ENCODE measurements at places on chromosomes 2 and 18. TPM values are rescaled to one million over a fixed set of nuclear protein-coding genes. Genes with fewer than 3 reads are reported as not detected.

GRCh38 chr2:19255481-19255880, 102.9 kb downstream of the OSR1 start:
- no peaks in the 10 kb centered on the region for H3K4me1 ChIP-seq
- H3K36me3 ChIP-seq, result peaks cover 2% of the 10 kb centered on the region
- no peak for DNase-seq
- H3K27me3 ChIP-seq, result no peaks in the 10 kb centered on the region

Gene IL1RL2
- total RNA-seq, result 0.91 TPM

DNA sequence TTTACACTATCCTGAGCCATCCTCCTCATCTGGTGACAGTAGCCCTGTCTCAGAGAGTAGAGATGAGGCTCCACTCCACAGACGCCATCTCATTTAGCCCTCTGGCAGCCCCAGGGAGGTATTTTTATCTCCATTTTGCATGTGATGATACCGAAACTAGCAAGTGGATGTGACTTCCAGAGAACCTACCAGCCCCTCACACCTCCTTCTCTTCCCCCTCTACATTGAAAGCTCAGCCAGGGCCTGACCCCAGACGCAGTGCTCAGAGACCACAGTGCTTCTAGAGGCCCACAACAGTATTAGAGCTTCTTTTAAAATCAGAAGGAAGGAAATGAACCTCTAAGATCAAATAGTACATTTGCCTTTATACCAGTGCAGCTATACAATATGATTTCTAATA, 8.3 kb downstream of the GYPC start:
- peak overlapping the region; percentile 100 for H3K27ac ChIP-seq
- H3K4me3 ChIP-seq, result peak overlapping the region; percentile 35
- no peaks in the 10 kb centered on the region for H3K27me3 ChIP-seq
- DNase-seq, result peak; percentile 40
- peaks cover 60% of the 10 kb centered on the region for H3K36me3 ChIP-seq

DNA sequence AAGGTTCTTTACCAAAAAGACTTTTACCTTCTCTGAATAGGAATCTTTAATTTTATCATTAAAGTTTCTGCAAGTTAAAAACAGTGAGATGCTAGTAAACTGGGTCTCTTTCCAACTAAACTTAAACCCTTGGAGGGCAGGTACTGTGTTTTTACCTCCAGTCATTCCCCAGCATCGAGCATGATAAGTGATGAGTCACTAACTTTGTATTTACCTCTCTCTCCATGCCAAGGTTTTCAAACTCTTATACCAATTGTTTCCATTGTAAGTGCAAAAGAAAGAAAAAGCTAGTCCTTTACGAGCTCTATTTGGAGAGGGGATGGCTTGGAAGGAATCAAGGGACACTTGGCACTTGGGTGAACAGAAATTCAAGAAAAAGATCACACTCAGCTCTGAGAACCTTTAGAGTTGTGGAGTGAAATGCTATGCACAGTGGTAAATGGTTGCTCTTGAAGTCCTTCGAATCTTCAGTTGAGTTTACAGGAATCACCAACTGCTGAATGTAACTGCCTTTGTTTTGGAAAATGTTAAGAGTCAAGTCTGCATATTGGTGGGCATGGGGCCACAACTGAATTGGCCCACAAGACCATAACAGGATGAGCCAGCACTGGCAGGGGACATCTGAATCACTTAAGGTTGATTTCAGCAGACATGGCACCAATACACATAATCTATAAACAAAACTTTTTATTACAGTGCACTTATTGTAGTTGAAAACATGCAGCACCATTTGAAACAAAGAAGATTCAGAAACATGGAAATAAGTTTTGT, 8.3 kb upstream of the RBM43 start:
- H3K4me3 ChIP-seq, result no peak overlapping the region
- no peak overlapping the region for H3K27ac ChIP-seq
- DNase-seq, result no peak
- H3K4me1 ChIP-seq, result peaks cover 3% of the 10 kb centered on the region

Gene SUPT7L
- 29.7 TPM for total RNA-seq

DNA sequence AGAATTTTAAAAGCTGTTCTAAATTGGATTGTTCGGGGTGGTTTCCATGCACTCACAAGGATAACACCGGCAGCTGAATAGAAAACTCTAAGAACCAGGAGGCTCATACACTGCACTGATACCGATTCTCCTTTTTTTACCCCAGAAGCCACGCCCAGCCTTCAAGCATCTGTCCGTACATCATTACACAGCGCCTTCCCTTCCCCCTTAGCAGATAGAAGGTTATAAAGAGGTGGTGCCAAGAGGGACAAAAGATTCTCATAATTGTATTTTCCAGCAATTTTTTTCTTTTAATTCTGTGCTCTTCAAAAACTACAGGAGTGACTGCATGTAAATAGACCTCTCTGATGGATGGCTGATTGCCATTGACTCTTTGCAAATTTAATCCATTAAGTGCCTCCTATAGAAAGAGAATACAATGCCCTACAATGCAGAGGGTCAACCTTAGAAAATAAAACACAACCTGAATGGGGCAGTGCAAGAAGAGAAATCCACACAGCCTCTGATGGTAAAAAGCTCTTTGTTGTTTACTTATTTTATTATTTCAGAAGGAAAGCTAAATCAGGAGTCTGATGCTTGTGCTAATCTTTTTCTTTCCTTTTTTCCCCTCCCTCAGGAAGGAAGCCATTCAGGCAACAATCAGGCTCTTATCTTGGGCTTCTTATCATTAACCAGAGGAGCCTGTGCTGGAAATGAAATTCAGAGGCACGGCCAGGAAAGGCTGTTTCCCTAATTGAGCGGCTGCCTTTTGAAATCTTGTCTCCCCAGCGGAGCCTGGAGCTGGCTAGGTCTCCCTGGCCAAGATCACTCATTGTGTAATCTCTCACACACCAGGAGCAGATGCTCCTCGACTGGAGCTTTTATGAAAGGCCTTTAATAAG, 198.9 kb upstream of the NABP1 start:
- no peaks in the 10 kb centered on the region for H3K36me3 ChIP-seq
- H3K27me3 ChIP-seq, result peaks cover 10% of the 10 kb centered on the region
- no peaks in the 10 kb centered on the region for H3K4me1 ChIP-seq
- H3K27ac ChIP-seq, result no peak overlapping the region
- DNase-seq, result no peak

GRCh38 chr2:182698671-182699070, 17.4 kb upstream of the DNAJC10 start:
- H3K27ac ChIP-seq, result no peak overlapping the region
- no peak for DNase-seq
- no peak overlapping the region for H3K4me3 ChIP-seq
- H3K36me3 ChIP-seq, result no peaks in the 10 kb centered on the region
- peaks cover 2% of the 10 kb centered on the region for H3K27me3 ChIP-seq

- peaks cover 47% of the 10 kb centered on the region for H3K4me1 ChIP-seq
- peak overlapping the region; percentile 68 for H3K27ac ChIP-seq
- DNase-seq, result peak; percentile 57
- H3K36me3 ChIP-seq, result no peaks in the 10 kb centered on the region
These were observed 47.3 kb downstream of the MEX3C start for GRCh38 chr18:51150113-51150700.

Gene MDH1
- 275 TPM for total RNA-seq

Gene TEKT4
- total RNA-seq, result not detected

Gene WDR54
- 67.2 TPM for total RNA-seq

Gene INO80D
- 15.0 TPM for total RNA-seq

- H3K27ac ChIP-seq, result no peak overlapping the region
- H3K36me3 ChIP-seq, result peaks cover 2% of the 10 kb centered on the region
- no peak overlapping the region for H3K4me3 ChIP-seq
- H3K27me3 ChIP-seq, result no peaks in the 10 kb centered on the region
- H3K4me1 ChIP-seq, result no peaks in the 10 kb centered on the region
- no peak for DNase-seq
These were observed 277.7 kb upstream of the PXDN start for GRCh38 chr2:2021995-2022394.

DNA sequence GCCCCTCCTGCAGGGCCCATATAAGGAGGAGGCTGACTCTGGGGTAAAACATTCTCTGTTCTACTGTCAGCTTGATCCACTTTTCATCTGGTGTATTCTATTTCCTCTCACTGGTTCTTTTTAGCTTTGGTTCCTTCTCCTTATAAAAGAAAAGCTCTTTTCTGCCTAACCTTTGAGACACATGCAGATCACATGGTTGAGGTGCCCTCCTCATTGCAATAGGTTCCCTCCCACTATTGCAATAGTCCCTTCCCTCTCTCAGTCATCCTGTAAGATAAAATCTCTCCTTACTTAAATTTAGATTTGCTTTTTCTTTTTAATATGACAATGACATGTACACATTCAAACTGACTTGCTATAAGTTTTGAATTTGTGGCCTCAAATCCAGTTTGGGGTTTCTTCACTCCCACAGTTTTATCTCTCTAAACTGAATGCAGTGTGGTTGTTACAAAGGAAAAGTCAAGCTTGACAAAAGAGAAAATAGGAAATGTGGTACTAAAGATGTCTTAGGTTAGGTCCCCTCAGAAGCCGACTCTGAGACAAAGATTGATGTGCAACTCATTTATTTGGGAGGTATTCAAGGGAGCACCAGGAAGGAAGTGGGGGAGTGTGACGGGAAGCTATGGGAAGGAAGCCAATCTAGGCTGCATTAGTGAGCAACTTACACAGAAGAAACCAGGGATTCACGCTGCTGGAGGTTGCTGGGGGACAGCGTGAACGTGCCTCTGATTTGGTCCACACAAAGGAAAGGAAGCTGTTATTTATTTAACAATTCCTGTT, 127.6 kb upstream of the LINC00305 start:
- no peaks in the 10 kb centered on the region for H3K4me1 ChIP-seq
- H3K27me3 ChIP-seq, result no peaks in the 10 kb centered on the region
- no peak overlapping the region for H3K4me3 ChIP-seq
- H3K36me3 ChIP-seq, result no peaks in the 10 kb centered on the region
- no peak overlapping the region for H3K27ac ChIP-seq
- DNase-seq, result no peak

Gene ABCB11
- not detected for total RNA-seq

Gene REG3G
- total RNA-seq, result not detected

Gene EVX2
- total RNA-seq, result not detected

DNA sequence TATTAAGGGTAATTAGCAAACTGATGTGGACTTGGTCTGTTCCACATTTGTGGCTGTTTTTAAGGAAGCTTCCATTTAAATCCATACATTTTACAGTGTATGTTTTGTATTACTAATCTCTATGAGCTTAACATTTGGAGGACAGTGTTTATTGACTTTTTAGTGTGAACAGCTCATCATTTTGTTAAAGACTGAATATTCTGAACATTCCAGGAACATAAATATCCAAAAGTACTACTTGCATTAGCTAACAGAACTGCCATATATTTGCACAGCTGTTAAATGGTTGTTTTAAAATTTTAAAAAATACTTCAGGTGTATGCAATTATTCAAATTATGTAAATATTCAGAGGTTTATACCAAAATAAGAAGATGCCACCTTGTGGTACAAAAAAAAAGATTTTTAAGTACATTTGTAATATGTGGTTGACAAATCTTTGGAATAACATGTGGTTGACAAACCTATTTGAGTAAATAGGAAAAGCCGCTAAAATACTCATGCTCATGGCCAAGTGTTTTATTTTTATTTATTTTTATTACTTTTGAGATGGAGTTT, 439.7 kb upstream of the FANCL start:
- H3K4me3 ChIP-seq, result no peak overlapping the region
- no peak overlapping the region for H3K27ac ChIP-seq
- H3K36me3 ChIP-seq, result no peaks in the 10 kb centered on the region
- no peak for DNase-seq

Gene SEC11C
- 45.0 TPM for total RNA-seq

DNA sequence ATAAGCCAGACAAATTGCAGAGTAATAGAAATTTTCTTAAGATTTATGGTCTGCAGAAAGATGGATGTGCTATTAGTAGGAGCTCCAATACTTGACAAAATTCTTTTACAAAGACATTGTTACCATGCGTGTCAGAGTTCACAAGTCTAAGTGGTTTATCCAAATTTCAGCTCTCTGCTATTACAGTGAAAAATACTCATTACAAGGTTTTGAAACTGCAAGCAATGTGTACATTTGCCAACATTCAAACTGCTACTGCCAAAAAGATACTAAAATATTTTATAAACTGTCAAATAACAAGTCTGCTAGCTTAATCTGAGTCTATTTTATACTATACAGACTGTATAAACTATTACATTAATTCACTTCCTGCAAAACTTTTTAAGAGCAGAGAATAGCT, 1341.5 kb upstream of the ACVR2A start:
- no peak overlapping the region for H3K27ac ChIP-seq
- H3K4me3 ChIP-seq, result no peak overlapping the region
- no peak for DNase-seq
- no peaks in the 10 kb centered on the region for H3K27me3 ChIP-seq

GRCh38 chr2:2831633-2832032, 500.6 kb upstream of the MYT1L start:
- no peaks in the 10 kb centered on the region for H3K36me3 ChIP-seq
- no peaks in the 10 kb centered on the region for H3K27me3 ChIP-seq
- H3K27ac ChIP-seq, result no peak overlapping the region

- H3K36me3 ChIP-seq, result no peaks in the 10 kb centered on the region
- H3K4me1 ChIP-seq, result no peaks in the 10 kb centered on the region
- no peak overlapping the region for H3K4me3 ChIP-seq
- peaks cover 14% of the 10 kb centered on the region for H3K27me3 ChIP-seq
These were observed 36.0 kb downstream of the GCA start for GRCh38 chr2:162379719-162380580.

Gene SNRNP200
- total RNA-seq, result 179 TPM
